ENCODE measurements at places on chromosomes 3 and 15.
A peak's percentile ranks its signal among the peaks of the same experiment; 100 is the strongest.

- no peak for DNase-seq
These were observed 1.6 kb upstream of the NMD3 start for GRCh38 chr3:161219495-161219894.

GRCh38 chr3:81674690-81675089, 86.8 kb downstream of the GBE1 start:
- no peak for DNase-seq

DNA sequence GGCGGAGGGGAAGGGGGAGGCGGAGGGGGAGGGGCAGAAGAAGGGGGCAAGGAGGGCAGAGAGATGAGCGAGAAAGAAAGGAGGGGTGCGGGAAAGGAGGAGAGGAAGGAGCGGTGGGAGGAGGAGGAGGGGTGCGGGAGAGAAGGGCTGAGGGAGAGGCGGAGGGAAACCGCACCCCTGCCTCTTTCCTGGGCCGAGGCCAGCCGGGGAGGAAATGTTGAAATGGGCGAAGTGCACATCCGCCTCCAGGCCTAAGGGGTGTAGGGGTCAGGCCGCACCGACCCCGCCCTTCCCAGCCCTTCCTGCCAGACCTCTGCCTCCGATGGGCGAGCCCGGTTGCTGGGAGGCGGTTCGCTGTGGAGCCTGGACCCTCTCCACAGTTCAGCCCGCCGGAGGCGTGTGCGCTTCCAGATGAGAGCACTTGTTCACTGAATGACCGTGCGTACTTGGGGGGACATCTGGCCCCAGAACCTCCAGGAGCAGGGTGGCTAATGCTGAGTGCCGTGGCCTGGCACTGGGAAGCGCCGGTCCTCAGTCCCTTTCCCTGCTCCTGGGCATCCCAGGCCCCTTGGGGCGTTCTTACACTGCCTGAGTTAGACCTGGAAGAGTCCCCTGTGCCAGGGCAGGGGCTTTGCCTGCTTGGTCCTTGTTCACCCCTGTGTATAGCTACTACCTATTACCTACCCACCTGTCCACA, 110.3 kb upstream of the KLF13 start:
- DNase-seq: no peak

GRCh38 chr3:125033616-125034015, 22.2 kb downstream of the HEG1 start:
- DNase-seq: no peak

DNA sequence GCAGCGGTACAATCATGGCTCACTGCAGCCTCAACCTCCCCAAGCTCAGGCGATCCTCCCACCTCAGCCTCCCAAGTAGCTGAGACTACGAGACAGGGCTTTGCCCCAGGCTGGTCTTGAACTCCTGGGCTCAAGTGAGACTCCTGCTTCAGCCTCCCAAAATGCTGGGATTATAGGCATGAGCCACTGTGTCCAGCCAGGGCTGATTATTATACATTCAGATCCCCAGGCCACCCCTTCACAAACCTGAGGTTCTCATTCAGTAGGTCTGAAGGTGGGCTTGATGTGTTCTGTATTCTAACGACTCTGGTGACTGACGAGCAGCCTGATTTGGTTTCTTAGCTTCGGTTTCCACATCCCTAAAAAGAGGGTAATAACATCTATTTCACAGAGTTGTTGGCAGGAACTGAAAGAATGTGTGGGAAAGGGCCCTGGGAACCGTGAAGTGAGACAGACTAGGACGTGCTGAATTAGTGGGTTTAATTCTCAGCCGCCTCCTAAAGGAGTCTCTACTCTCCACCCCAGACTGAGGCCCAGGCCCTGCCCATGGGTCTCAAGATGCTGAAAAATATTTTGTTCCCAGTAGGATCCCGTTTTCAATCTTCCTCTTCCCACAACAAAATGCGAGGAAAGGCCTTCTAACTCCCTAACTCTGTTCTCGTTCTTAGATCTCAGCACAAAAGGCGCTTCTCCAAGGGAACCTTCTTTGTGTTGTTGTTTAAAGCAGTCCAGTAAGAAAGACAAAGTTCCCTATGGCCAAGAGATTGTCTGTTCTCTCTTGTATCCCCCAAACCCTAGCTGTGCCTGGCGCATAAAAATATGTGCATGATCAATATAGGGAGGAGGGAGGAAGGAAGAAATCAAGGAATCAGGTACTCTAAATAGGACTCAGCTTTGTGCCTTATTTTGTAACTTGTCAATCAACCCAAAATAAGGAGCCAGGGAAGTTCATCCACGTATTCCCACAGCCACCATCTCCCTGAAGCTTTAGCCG, 210.0 kb upstream of the TOPAZ1 start:
- no peak for DNase-seq

DNA sequence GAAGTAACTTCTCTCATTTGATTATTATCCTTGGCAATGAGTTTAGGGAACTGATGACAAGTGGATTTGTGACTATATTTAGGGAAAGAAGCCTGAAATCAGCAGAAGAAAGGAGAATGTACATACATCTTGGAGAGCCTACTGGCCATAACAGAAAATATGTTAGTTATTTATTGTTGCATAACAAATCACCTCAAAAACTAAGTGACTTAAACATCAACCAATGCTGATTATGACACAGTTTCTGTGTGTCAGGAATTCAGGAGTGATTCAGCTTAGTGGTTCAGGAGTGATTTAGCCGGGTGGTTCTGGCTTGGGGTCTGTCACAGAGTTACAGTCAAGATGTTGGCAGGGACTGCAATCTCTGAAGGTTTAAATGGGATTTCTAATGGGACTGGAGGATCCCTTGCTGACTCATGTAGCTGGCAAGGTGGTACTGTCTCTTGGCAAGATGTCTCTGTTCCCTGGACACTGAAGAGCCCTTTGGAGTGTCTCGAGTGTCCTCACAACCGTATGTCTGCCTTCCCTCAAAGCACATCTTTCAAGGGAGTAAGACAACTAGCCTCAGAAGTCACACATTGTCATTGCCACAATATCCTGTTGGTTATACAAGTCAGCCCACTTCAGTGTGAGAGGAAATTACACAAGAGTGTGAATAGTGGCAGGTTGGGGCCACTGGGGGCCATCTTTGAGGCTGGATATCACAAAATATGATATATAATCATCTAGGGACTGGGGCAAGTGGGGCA, 248.9 kb downstream of the SV2B start:
- DNase-seq: no peak

DNA sequence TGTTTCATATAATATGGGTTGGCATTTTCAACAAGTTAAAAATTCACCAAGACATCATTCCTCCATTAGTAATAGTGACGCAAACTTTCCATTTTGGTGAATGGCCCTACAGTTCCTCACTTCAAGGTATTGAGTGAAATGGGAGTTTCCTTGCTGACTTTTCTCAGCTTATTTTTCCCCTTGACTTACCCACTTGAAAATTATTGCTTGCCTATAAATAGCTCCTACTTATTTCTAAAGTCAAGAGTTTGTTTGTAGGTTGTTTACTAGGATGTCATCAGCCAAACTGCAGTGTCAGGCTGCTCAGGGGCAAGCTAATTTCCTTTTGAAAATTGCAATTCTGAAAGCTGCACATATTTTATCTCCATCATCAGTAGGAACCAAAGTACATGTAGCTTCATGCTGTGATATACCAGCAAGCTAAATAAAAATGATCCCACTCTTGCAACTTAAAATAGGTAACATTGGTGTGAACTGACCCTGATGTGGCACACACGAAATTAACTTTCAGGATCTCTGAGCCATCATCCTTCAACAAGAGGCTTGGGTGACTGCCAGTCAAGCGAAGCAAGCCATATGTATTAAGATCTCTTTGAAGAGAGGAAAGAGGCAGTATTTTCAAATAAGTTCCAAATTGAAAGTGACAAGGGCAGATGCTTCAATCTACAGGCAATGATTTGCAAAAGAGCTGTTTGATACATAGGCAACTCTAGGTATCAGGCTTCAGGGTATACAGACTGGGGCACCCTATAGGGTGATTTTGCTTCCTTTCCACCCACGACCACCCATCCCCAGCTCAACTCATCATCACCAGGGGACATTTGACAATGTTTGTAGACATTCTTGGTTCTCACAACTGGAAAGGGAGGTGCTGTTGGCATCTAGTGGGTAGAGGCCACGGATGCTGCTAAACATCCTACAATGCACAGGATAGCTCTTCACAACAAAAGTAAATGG, 66.8 kb upstream of the RASGRP1 start:
- DNase-seq: no peak

- no peak for DNase-seq
These were observed 517.3 kb downstream of the MECOM start for GRCh38 chr3:169146179-169146665.

DNA sequence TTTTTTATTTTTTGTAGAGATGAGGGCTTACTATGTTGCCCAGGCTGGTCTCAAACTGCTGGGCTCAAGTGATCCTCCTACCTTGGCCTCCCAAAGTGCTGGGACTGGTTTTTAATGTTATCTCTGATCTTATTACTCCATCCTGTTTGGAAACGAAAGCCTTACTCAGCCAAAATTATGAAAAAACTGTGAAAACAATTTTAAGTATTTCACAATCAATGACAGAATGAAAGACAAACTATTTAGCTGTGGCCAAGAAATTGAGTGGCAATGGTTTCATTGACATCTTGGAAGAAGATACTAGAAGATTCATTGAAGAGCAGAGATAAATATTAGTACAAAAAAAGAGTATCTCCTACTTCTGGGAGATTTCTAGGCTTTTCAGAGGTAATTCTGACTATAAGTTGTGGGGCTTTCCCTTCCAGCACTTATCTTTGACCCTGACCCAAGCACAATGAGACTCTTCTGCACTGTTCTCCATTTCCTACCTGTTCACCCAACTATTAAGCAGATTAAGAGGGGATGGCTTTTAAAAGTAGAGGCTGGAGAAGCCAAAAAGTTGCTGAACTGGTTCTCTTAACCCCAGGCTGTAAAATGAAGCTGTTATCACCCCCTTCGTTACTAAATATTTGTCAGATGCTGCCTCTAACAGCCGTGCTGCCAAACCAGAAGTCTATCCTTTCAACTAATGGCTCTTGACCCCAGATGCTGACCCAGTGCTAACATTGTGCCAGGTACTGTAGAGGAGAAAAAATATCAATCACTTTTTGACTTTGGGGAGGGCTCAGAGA, 14.2 kb upstream of the SLC25A36 start:
- no peak for DNase-seq

DNA sequence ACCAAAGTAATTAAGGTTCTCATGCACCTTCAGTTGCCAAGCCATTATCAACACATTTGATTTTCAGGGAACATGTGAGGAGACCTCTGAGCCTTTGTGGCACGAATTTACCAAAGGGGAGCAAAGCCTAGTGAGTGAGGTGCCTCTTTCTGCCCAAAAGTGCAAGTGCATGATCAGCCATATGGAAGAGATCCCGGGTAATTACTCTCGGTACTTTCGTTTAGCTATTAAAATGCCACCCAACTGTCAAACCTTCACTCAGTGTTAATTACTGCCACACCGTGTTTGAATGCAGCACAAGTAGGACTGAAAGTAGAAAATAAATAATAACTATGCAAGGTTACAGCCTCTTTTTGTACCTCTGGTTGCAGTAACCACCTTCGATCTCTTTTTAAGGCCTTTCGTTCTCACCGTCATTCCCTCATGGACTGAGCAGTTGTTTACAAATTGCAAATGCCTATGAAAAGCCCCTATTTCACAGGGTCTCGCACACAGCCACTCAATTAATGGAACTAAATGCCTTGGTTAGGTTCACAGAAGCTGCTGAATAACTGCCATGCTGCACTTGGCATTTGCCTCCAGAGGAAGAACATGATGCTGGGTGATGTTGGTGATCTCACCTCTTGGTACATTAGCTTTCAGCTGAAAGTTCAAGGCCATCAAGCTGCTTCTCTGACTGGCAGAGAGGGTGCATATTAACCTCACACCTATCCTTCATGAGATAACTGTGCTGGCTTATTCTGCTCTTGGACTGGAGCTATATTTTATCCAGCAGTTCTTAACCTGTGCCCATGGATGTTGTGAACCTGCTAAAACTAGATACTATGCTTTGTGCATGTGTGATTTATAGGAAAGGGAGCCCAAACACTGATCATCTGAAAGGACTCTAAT, 69.9 kb downstream of the TNIK start:
- DNase-seq: no peak

DNA sequence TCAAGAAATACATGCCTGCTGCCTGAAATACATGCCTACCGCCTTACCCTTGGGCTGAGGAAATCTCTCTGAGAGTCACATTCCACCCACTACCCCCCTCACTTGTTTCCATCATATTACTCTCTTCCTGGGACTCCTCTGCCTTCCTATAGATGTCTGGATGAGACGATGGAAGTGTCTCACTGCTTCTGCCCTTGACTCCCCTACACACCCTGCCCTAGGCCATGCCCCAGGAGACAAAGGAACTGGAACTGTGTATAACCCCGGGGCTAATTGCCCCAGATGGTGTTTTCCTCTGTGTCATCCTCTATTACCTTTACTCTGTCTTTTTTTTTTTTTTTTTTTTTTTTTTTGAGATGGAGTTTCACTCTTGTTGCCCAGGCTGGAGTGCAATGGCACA, 102.0 kb downstream of the GTPBP8 start:
- DNase-seq: no peak

GRCh38 chr3:123642182-123642956, 57.5 kb upstream of the HACD2 start:
- DNase-seq: peak; percentile 80

DNA sequence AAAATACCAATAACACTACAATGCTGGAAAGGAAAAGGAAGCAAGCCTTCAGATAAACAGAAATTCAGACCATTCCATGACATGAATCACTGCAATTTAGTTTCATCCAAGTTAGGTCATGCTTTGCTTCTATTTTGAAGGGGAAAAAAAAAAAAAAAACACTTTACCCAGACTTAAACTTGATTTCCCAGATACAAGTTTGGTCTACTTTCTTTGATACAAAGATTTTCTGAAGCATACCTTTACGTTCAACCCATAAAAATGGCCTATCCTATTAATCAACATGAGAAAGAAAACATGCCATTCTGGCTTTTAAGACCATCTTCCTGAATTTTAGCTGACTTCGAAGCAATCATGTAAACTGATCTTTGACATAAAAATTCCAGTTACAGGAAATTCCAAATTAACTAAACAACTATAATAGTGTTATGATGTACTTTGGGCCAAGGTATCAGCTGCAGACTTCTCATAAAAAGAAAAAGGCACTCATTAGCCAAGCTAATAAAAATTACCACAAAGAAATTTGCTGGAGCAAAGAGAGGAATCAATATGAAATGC, 12.6 kb downstream of the OSBPL10 start:
- DNase-seq: no peak

DNA sequence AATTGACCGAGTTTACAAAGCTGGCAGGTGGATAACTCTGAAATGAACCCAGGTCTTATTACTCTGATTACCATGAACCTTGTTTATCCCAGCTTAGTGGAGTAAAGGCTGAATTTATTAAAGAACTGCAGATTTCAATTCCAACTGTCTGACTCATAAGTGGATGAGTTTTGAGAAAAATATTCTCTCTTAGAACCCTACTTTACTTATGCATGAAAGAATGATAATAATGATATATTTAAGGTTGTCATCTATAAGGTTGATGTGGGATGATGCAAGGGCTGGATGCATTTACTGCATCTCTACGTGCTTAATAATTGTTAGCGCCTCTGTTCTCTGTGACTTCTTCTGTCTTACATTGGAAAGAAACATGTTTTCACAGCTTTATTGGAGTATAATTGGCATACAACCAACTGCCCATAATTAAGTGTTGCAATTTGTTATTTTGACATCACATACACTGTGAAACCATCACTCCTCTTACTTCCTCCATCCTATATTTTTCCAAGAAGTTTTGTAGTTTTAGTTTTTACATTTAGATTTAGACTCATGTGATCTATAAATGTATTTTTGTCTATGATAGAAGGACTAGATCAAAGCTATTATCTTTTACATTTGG, 771.2 kb upstream of the ARRDC4 start:
- DNase-seq: no peak
